ENCODE measurements at places on chromosomes 5 and 9. TPM values are rescaled to one million over a fixed set of nuclear protein-coding genes. Genes with fewer than 3 reads are reported as not detected.

GRCh38 chr9:35426627-35427026 lies 63.3 kb upstream of the RUSC2 start:
- DNase-seq: no peak

- no peak for DNase-seq
Measured at GRCh38 chr9:27336829-27337228, 39.9 kb upstream of the EQTN start.

GRCh38 chr5:42915306-42915866 lies 103.7 kb upstream of the SELENOP start:
- DNase-seq: no peak

GRCh38 chr5:97838214-97838613 lies 655.2 kb upstream of the RIOK2 start:
- no peak for DNase-seq

- no peak for DNase-seq
Measured at GRCh38 chr5:80238097-80238496, 17.8 kb downstream of the SERINC5 start.

TMEM171 gene
- not detected for polyA plus RNA-seq

DNA sequence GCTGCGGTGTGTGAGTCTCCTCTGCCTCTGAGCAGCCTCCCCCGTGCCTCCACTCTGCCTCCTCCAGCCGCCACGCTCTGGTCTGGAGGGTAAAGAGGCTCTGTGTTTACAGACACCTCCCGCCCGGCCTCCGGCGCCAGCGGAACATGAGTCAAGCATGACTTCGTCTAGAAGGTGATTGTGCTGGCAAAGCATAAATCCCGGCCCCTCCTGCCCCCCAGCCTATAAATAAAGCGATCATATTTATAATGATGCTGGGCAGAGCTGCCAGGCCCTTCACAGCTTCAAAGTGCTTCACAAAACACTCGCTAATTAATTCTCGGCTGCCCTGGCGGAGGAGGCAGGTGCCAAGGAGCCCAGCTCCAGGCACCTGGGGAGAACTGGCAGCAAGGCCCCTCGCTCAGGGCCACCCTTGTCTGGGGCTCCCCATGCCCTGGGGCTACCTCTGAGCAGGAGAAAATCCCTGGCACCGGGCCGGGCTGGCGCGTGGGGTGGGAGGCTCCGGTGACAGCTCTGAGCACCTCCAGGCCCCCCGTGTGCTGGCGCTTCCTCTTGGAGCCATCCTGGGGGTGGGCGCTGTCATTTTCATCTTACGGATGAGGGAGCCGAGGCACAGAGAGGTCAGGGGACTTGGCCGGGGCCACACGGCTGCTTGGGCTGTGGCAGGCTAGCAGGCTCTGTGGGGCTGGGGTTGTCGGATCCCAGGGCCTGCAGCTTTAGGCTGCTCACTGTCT lies 87.8 kb downstream of the RXRA start:
- no peak for DNase-seq

DNA sequence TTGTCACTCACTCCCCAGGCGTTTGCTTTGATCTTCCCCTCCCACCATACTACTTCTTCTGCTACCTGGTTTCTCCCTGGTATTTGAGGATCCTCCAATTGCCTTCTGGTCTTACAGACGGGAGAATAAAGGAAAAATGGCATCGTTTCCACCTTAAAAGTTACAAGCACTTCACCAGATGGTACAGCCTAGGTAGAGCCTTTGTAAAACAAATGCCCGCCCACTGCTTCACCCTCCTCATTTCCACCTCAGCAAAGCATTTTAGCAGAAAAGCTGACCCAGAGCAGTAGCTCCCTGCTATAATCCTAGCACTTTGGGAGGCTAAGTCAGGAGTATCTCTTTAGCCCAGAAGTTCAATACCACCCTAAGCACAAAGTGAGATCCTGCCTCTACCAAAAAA lies 5.1 kb upstream of the ANXA2R start:
- DNase-seq: no peak

SEMA5A gene
- not detected for polyA plus RNA-seq

DNA sequence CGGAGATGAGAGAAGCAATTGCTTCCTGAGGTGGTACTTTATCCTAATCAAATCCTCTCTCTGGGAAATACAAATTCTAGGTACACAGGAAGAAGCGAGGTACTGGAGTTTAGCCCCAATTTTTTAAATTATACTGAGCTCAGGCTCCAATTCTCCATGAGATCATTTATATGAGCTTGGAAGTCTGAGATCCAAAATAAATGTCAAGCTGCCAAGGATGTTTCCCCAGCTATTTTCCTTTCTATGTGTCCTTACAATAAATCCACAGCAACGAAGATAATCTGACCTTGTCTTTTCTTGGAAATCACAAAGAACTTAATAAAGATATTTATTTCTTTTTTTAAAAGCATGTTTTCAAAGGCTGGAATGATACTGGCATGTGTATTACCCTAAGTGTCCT lies 597.3 kb downstream of the GABRG2 start:
- no peak for DNase-seq

- peak; percentile 60 for DNase-seq
Measured at GRCh38 chr9:100473276-100474081, 530 bp downstream of the TMEFF1 start.
